ENCODE measurements at places on chromosomes 4 and X.

DNA sequence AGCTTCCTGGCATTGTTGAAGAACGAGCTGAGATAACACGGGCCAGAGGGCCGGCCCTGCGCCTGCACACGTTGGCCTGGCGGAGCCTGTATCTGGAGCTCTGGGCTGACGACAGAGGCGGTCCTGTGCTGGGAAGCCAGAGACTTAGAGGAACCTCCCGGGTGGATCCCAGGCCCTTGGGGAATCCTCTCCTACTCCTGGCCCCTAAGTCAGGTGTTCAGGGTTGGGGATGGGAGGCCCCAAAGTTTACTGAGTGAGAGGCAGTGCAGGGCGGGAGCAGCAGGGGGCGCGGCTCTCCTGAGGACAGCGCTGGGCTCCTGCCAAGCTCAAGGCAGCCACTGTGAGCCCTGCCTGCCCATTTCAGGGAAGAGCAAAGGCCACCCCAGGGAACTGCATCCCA is 2.5 kb upstream of the HTRA3 start:
- no peak for DNase-seq

- no peak for DNase-seq
Observed at GRCh38 chr4:43765514-43765913, 683.1 kb downstream of the KCTD8 start.

- DNase-seq, result peak; percentile 60
Observed at GRCh38 chr4:48899950-48900349, 6.6 kb downstream of the OCIAD2 start.

DNA sequence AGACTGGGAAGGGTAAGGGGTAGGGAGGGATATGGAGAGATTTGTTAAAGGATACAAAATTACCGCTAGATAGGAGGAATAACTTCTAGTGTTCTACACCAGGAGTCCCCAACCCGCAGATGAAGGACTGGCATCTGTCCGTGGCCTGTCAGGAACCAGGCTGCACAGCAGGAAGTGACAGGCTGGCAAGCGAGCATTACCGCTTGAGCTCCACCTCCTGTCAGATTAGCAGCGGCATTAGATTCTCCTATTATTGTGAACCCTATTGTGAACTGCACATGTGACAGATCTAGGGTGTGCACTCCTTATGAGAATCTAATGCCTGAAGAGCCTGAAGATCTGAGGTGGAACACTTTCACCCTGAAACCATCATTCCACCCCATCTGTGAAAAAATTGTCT is 27.9 kb upstream of the BBS7 start:
- no peak for DNase-seq

GRCh38 chrX:15013461-15013860 is 140.2 kb downstream of the MOSPD2 start:
- DNase-seq, result no peak

- no peak for DNase-seq
Observed at GRCh38 chrX:9003041-9003440, 30.9 kb downstream of the FAM9B start.

DNA sequence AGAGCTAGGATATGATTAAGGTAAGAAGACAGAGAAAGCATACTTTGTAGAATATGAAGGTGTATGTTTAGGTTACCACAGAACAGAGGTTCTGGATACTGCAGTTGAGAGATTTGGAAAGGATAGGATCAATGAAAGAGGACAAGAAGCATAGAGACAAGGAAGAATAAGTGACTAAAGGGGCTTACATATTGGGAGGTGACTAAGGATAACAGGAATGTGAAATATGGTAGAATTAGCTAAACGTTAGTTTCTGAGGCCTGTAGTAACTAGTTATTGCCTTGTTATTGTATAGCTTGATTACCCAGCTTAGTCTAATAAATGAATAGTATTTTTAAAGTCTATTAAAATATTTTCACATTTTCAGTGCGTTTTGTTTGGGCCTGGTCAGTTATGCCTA is 38.2 kb downstream of the CENPI start:
- no peak for DNase-seq

- no peak for DNase-seq
Observed at GRCh38 chrX:146614663-146615478, 194.7 kb upstream of the CXorf51B start.

GRCh38 chrX:70043685-70044084 is 6.1 kb downstream of the AWAT2 start:
- no peak for DNase-seq

GRCh38 chr4:48047896-48048295 is 31.3 kb downstream of the NIPAL1 start:
- DNase-seq, result no peak

GRCh38 chr4:3834663-3835521 is 68.7 kb downstream of the ADRA2C start:
- no peak for DNase-seq

GRCh38 chrX:106649523-106650428 is 38.0 kb downstream of the RADX start:
- no peak for DNase-seq

- no peak for DNase-seq
Observed at GRCh38 chr4:110268352-110268751, 69.9 kb upstream of the ELOVL6 start.

DNA sequence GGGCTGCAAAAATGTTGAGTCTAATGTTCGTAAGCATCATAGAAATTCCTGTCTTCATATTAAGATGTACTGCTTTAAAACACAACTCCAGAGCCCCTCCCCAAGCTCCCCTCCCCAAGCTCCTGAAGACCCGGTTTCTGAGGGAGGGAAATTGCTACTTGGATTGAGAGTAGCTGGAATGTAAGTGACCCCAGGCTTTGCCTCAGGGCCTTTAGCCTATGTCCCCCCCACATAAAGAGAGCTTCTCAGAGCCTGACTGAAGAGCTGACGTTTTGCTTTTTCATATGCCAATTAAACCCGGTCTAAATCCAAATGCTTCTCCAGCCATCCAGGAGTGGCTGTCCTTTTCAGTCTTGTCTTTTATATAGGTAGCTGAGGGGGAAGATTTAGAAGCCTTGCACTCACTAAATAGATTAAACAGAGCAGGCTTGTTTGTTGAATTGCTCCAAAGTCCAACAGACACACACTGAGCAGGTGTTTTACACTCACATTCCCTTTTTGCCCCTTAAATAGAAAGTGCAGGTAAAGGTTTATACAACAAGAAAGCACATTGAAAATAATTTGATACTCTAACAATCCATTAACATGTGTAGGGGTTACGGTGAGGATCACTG is 19.6 kb downstream of the ARX start:
- DNase-seq, result no peak

DNA sequence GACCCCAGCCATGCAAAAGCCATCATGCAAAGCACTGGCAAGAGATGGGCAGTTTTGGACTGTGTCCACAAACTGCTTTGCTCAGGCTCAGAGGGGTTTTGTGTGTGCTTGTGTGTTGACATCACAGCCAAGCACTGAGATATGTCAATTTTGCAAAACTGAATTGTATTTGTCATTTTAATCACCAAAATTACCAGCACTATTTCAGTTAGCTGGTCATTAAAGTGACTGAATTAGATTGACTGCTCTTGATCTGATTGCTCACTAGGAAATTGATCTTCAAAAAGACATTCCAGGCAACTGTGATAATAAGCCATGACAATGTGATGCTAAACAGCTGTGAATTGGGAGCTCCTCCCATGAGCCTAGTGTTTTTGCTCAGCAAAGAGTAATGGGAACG is 337.3 kb upstream of the GNPDA2 start:
- DNase-seq, result no peak

DNA sequence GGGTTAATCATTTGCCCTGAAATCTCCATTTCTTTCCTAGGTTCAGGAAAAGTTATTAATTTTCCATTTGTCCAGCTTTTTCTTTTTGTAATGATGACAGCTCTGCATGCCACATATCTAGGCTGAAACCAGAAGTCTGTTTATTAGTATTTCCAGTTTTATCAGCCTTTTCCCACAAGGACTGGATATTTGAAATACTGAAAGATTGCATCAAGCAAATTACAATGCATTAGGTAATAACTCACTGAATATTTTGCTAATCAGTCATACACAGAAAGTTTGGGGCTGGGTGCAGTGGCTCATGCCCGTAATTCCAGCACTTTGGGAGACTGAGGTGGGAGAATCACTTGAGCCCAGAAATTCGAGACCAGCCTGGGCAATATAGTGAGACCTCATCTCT is 21.5 kb downstream of the SLC9A7 start:
- no peak for DNase-seq

DNA sequence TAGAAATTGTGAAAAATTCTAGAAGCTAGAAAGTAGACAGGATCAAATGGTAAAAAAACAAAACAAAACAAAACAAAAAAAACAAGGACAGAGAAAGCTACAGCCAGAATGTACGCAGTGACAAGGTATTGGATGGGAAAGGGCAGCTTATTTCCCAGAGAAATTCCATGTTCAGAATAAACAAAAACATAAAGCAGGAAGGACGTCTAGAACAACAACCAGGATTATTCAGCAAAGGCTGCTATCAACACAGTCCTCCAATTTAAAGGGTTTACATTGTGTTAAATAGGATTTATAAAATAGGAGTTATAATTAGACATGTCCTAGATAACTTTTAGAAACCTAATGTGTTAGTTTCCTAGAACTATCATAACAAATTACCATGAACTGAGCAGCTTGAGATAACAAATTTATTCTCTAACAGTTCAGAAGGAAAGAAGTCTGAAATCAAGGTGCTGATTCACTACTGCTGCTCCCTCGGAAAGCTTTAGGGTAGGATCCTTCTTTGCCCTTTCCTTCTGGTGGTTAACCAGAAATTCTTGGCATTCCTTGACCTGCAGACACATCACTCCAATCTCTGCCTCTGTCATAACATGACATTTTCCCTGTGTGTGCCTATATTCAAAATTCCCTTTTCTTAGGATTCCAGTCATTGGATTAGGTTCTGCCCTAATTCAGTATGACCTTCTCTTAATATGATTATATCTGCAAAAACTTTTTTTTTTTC is 175.6 kb downstream of the SNCA start:
- peak; percentile 59 for DNase-seq

GRCh38 chr4:7420661-7421040 is 14.1 kb downstream of the PSAPL1 start:
- DNase-seq, result no peak

DNA sequence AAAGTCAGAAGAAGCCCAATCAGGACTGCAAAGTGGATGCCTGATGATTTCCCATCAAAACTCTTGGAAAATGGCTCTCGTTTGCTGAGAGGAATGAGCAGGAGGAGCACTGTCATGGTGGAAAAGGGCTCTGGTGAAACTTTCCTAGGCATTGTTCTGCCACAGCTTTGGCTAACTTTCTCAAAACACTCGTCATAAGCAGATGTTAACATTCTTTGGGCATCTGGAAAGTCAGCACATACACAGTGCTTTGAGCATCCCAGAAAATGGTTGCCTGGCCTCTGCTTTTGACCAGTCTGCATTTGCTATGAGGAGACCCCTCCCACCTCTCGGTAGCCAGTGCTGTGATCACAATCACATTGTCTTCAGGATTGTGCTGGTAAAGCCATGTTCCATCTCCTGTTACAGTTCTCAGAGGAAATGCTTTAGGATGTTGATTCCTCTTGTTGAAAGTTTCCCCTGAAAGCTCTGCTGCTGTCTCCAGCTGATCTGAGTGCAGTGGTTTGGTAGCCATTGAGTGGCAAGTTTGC is 25.2 kb upstream of the TBC1D14 start:
- no peak for DNase-seq

DNA sequence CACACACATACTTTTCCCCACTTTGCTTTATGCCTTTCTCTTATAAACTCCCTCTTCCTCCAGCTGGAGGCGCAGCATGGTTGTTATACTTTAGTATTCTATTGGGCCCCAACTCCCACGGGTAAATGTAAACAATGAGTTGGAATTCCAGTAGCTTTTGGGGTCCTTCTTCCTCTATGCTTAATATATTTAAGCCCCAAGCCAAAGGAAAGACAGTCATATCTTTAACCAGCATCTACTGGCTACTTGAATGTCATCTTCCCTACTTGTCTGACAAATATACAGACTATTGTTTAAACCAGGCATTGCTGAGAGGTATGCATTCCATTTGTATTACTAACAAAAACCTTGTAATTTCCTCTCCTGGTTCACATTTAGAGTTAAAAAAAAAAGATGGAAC is 72.9 kb downstream of the WDR19 start:
- no peak for DNase-seq

GRCh38 chr4:138749303-138749702 is 266.3 kb upstream of the NOCT start:
- peak; percentile 17 for DNase-seq

DNA sequence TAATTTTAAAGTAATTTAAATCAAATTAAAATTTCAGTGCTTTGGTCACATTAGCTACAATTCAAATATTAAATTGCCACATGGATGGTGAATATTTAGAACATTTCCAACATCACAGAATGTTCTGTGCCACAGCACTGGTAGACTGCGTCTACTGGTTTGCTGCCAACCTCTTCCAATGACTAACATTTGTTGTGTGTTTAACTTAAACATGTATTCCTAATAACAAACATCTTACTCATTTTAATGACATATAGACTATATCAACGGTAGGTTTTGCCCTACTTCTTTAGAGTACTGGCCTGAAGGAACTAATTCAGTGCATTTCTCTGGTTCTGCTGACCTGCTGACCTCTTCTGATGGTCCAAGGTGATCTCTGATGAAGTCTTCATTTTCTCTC is 157.6 kb downstream of the DCK start:
- no peak for DNase-seq

- DNase-seq, result no peak
Observed at GRCh38 chr4:10183462-10183861, 66.9 kb upstream of the WDR1 start.
